ENCODE measurements at places on chromosomes 4 and X.

DNA sequence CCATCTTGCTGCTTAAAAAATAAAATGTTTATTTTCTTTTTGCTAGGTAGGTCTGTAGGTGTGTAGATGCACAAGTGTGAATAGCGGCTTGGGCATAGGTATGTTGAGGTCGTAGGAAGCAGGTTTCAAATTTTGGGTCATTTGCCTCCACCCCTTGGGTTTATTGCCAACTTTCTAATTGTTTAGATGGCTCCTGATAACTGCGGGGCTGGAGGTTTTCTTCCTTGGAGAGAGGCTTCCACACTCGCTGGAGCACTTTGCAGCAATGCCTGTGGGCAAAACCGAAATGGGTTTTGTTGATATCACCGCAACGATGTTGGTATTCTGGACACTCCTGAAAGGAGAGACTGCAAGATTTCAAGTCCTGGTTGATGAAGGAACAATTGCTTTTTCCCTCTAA lies 3.9 kb upstream of the POU4F2 start:
- no peak for DNase-seq

DNA sequence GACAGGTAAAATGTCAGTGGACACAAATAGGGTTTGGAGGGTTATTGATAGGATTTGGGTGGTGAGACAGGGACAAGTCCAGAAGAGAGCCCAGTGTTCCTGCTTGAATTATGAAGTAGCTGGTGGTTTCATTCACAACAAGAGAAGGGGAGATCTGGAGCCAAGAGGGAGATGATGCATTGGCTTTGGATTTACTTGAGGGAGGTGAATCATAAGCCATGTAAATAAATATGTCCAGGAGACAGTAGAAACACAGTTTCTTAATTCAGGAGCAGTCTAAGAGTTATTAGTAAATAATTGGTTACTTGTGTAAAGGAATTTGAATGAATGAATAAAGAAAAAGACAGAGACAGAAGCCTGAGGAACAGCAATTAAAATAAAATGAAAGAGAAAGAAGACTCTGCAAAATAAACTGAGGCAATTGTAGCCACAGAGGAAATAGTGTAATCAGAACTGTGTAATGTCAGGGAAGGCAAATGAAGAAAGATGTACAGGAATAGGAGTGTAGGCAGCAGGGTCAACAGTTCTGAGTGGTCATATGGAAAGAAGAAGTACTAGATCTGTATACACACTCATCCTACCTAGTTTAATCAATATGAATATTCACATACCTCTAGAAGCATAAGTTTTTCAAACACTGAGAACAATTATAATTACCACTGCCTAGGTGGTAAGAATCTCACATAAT lies 50.2 kb upstream of the CXCL8 start:
- DNase-seq, result no peak

- DNase-seq, result no peak
These were observed 223.7 kb downstream of the PDHA2 start for GRCh38 chr4:96063639-96064038.

DNA sequence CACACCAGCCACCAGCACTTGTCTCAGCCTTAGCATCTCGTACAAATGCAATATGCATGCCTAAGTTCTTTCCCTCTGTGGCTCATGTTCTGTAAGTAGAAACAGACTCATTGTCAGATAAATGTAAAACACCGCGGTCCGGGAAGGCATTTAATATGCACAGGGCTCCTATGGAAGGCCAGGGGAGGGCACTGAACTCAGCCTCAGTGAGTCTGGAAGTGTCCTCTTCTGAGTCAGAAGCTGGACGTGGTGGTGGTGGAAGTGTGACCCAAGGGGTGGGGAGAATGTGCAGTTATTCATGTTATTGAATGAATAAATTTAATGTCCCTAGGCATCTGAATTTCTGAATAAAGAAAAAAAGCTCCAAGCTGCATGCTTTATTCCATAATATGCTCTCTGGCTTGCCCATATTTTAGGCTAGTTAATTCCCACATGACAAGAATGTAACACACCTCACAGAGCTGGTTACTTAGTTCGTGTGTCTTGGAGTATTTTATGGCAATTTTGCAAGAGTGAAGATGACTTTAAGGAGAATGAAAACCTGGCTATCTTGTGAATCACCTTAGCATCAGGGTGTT lies 193.1 kb upstream of the GATB start:
- no peak for DNase-seq

DNA sequence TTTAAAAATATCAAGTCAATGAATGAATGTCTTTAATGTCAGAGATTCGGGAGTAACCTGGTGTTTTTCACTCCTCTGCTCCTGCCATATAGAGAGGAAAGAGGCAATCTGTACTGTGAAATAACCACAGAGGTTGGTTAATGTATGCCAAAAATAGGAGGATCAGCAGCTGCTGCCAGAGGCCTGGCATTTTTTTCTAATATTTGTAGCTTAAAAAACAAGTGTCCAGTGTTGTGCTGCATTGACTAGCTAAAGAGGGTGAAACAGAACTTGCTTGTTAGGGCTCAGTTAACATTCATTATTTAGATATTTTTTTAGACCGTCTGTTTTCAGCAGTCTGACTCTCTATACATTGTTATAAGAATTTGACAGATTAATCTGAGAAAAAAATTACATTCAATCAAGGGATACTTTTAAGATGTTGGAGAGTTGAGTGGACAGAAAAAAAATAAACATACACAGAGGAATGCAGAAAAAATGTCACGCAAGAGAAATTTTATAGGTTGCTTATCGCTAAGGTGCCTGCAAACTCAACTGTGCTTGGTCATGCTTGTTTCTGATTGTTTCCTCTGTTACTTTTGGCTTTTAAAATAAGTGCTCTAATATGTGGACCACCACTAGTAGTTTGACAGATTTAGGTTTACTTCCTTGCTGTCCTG lies 392.3 kb upstream of the GALNT7 start:
- DNase-seq, result no peak

DNA sequence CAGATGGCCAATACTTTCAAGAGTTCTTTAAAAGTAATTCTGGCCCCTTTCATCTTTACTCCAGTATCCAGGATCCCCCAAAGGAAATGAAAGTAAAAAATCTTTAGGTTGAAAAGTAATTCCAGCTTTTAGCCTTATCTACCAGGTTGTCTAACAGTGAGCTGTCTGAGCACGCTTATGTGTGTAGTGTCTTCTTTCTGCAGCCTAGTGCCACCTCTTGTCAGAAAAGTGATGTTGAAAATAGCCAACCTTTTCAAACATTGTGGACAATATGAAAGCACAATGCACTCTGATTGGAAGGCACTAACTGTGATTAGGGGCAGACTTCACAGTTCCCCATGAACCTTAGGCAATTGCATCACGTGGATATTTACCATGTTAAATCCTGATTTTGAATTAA lies 92.1 kb downstream of the RELL1 start:
- no peak for DNase-seq

- DNase-seq, result no peak
These were observed 614.6 kb downstream of the PCDH19 start for GRCh38 chrX:99795495-99795894.

Data from midbrain (tissue), 1 donor.